ENCODE measurements at places on chromosomes 2 and 18. TPM values are rescaled to one million over a fixed set of nuclear protein-coding genes. Genes with fewer than 3 reads are reported as not detected.

The ABCA12 gene
- not detected for total RNA-seq

The IL18R1 gene
- 1.7 TPM for total RNA-seq

The ZSWIM2 gene
- total RNA-seq = not detected

The FLACC1 gene
- total RNA-seq = 0.98 TPM

The RPRM gene
- not detected for total RNA-seq

The CABLES1 gene
- 32.1 TPM for total RNA-seq

The SLC9A4 gene
- not detected for total RNA-seq

The UGT1A3 gene
- not detected for total RNA-seq

The GAL3ST2 gene
- total RNA-seq = not detected

The TRAF3IP1 gene
- 17.4 TPM for total RNA-seq

The EVX2 gene
- not detected for total RNA-seq

The ABCG5 gene
- total RNA-seq = not detected

The CCDC85A gene
- 6.3 TPM for total RNA-seq

The GYPC gene
- total RNA-seq = 87.6 TPM

The CPO gene
- 0.63 TPM for total RNA-seq

The GKN1 gene
- total RNA-seq = not detected

The FN1 gene
- 398 TPM for total RNA-seq

The KCNF1 gene
- total RNA-seq = 0.42 TPM

The ZNF513 gene
- 12.9 TPM for total RNA-seq

The MATN3 gene
- 29.9 TPM for total RNA-seq

The POU3F3 gene
- not detected for total RNA-seq

The SPOPL gene
- 15.9 TPM for total RNA-seq

The UGT1A8 gene
- not detected for total RNA-seq

The SPAG16 gene
- 42.7 TPM for total RNA-seq

The FAM237A gene
- total RNA-seq = not detected

The LYG2 gene
- not detected for total RNA-seq

The RND3 gene
- 21.8 TPM for total RNA-seq

The DSG2 gene
- total RNA-seq = 4.8 TPM

The CD8B gene
- total RNA-seq = 3.1 TPM

The HTR2B gene
- 0.42 TPM for total RNA-seq

The KLF7 gene
- total RNA-seq = 42.3 TPM

The DNAJC5G gene
- total RNA-seq = not detected

The ESPNL gene
- total RNA-seq = not detected

The ACAA2 gene
- total RNA-seq = 48.6 TPM

The VIT gene
- 55.2 TPM for total RNA-seq
